ENCODE measurements at places on chromosomes 11 and 22.

- no peak for DNase-seq
Observed at GRCh38 chr11:66904055-66904454, 47.2 kb downstream of the LRFN4 start.

DNA sequence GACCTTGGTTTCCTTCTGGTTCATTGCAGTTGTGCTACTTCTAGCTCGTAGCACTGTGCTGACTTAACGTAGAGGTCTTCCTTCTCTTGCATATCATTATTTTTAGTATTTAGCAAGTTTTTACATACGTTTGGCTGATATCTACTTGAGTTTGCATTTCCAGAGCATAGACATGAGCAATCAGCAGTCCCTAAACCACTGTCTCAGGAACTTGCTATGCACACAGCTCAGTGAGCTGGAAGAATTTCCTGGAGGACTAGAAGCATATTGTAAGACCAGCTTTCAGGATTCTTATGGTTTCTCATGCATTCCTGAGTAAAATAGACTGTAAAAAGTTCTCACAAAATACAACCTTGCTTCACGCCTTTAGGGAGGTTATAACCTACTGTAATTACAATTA, 226.7 kb upstream of the PDGFD start:
- DNase-seq: no peak

- DNase-seq: no peak
Observed at GRCh38 chr22:42022162-42022847, 23.7 kb downstream of the WBP2NL start.

DNA sequence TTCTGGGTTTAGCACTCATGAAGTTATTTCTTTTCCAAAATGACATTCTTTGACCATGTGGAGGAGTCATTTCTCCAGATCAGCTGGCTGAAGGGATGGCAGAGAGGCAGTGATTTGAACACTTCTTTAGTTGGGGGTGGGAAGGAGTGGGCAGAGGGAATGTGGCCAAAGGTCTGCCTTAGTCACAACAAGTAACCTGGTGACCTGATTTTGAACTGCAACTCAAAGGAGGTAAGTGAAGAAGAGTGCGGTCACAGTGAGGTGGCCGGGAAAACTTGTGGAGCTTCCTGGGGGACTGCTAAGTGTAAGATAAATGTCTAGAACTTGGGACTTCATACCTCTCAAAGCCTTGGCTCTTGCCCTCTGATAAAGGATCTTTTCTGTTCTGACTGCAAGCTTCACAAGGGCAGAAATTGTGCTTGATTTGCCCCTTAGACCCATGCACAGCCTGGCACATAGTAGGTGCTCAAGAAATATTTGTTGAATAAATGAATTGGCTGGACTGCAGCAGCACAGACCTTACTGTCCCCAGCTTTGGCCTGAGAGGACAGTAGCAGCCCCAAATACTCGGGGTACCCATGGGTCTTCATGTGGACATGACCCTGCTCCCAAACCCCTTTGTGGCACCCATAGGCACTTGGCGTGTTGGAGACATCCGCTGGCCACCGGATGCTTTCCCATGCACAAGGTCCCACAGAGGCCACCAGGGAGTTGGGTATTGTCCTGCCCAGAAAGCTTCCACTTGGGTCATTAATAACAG, 99.0 kb upstream of the ALX4 start:
- DNase-seq: peak; percentile 46

DNA sequence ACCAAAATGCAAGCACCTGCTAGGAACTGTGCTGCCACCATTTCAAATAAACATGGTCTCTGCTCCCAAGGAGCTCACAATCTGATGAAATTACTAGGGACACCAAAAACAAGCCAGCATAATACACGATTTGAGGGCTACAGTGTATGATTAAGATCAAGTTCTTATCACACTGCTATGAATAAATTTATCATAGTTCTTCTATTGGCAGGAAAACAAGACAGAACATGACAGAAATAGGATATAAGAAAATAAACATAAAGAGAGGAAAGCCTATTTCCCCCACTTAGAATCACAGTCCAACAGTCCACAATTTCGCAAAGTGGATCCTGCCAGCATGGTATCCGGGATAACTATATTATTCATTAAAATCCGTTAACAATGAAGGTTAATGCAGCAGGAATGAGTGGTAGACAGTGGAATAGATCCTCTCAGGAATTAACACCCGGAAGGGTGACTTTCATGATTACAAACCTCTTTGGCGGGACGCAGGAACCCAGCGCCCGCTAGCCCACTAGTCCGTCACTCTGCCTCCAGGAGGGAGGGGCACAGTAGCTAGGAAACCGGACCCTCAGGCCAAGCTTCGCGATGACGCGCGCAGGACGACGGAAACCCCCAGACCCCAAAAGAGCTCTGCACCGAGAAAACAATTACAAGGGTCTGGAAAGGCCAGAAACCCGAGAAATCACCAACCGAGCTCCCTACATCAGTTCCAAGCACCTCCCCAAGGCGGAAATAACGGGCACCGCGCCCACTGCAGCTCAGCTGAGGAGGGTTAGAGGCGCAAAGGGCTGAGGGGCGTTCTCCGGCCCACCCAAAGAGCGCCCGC, 607 bp downstream of the CCDC82 start:
- DNase-seq: peak; percentile 83

DNA sequence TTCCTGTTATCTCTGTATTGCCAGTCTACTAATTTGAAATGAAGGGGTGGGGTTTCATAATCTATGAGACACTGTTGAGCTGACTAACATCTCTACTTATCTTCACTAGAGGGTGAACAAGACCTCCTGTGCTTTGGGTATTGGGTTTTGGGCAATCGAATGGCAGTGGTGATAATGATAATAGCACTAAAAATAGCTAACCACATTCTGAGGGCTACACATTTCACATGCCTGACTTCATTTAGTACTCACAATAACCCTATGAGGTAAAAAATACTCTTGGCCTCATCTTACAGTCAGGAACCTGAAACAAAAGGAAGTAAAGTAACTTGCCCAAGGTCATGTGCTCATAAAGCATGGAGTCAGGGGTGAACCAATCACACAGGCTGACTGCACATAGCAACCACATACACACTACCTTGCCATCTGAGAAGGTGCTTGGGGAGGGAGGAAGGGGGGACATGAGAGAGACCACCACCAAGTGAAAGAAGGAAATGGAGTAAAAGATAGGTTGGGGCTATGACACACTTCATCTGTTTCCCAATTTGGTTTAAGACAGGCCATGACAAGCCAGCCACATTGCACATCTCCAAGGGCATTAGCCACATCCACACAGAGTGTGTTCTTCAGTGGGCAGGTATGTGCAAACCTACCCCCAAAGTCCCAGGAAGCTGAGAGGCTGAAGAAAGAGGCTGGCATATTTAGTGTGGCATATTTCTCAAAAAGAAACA, 387.6 kb upstream of the DDI1 start:
- no peak for DNase-seq

DNA sequence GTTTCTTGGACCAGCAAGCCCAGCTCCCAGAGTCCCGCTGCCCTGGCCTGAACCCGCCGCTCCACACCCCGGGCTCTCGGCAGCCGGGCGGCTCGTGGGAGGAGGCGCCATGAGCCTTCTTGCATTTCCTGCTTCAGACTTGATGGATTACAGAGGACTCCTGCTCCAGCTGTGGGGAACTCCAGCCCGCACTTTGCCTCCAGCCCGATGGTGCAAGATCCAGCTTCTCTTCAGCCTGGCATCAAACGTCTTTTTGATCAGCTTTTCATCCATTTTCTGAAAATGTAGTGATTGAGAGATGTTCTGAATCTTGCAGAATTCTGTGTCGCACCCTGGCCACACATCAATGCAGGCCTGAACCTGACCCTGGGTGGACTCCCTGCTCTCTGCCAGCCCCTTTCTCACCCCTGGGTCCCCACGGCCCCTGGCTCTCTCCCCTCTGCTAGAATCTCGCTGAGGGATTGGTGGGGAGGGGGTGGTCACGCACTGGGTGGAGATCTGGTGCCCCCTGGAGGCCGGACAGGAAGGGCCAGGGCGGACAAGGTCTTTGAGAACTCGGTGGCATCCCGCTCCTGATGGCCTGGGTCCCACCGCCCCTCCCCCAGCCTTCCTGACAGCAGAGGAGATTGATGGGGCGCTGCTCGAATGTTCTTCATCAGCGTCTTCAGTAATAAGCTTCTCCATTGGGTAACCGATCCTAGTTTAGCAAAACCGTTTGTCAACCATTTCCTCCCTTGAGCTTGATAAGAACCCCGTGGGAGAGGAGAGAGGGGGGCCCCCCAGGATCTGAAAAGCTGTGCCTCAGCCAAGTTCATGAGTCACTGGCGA, 12.1 kb upstream of the NFAM1 start:
- DNase-seq: peak; percentile 84

GRCh38 chr11:116226731-116227130, 546.1 kb downstream of the BUD13 start:
- no peak for DNase-seq

DNA sequence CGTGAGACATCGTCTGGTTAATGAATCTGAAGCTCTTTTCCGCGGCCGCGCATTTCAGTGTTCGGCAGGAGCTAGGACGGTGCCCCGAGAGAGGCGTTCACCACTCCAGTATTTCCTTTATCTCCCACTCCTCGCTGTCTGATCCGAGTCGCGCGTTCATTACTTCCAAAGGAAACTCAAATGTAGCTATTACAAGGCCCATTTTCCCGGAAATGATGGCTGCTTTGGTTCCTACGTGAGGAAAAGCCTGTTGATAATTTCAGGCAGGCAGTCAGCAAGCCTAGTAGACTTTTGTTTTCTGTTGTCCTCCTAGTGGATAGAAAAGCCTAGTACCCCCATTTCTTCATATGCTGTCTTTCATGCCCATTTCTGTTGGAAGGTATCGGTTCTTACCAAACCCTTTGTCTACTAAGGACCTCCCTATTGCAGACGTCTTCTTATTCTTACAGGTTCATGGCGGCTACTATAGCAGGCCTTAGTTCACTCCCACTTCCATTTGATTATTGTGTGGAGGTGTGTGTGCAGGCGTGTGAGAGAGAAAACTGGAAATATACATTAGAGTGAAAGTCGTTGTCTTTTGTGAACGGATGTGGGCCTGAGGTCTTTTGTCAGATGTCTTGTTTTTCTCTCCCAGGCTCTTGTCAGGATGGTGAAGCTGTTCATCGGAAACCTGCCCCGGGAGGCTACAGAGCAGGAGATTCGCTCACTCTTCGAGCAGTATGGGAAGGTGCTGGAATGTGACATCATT, 737 bp downstream of the RBM4 start:
- DNase-seq: no peak

GRCh38 chr22:47539374-47539773, 776.9 kb downstream of the TBC1D22A start:
- no peak for DNase-seq

DNA sequence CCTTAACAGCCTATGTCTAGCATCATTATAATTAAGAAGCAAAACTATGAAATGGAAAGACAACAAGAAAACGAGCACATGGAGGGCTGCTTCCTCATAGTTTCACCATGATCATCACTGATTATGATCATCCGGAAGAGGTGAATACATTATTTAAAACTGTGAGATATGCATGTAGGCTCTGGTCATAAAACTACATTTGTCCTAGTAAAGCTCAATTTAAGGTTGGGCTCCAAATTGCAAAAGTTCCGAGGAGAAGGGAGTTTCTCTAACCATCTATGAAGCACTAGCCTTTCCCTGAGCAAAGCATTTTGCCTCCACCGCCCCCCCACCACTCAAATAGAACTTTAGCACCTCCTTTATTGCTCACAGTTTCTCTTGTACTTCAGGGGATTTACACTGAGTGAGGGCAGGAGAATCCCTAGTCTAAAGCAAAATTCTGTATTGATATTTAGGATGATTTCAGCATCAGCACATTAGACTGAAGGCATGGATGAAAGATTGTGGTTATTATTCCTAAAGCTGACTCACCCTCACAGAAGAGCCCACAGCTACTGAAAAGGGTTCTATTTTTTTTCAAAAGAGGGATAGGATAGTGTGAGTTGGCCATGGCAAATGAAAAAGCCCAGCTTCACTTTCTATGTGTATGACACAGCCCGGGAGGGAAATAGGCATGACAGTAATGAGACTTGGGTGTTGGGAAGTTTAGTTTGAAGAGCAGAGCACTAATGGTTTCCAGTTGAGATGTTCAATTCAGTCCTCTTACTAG, 203.4 kb downstream of the CADM1 start:
- no peak for DNase-seq

- DNase-seq: no peak
Observed at GRCh38 chr11:765025-765801, 12.1 kb downstream of the GATD1 start.

- no peak for DNase-seq
Observed at GRCh38 chr22:19579880-19580279, 55.7 kb upstream of the CLDN5 start.

GRCh38 chr11:66225066-66225465, 43.4 kb upstream of the RAB1B start:
- DNase-seq: no peak

DNA sequence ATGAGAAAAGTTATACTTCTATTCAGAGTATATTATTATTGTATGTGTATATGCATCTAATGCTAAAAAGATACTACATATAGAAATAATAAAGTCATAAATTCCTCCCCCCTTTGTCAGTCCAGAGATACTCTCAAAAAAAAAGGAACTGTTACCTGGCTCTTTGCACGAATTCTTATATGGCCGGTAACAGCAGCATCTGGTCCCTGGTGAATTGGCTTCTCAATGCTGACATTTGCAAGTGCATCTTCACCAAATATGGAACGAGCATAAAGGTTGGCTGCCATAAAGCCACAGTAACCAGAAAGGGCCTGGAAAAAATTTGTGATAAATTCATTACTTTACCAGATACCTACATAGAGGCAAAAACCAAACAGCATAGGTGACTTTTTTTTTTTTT, 41.2 kb downstream of the COPB1 start:
- DNase-seq: no peak

DNA sequence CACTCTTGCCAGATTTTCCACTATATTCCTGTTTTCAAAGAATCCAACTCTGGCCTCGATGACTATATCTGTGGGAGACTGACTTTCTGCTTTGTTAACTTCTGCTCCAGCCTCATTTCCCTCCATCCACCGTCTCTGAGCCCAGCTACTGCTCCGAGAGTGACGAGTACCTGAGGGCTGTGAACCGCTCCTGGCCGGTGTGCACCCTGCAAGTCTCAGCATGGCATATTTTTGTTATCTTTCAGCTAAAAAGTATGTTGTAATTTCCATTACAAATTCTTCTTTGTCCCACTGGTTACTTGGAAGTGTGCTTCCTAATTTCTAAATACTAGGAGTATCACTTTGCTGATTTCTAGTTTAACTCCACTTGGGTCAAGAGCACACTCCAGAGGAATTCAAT, 36.5 kb upstream of the MOB2 start:
- DNase-seq: no peak

GRCh38 chr11:16098526-16099205, 257.7 kb downstream of the SOX6 start:
- DNase-seq: no peak

GRCh38 chr11:75066061-75066460, 30.6 kb downstream of the OR2AT4 start:
- no peak for DNase-seq

DNA sequence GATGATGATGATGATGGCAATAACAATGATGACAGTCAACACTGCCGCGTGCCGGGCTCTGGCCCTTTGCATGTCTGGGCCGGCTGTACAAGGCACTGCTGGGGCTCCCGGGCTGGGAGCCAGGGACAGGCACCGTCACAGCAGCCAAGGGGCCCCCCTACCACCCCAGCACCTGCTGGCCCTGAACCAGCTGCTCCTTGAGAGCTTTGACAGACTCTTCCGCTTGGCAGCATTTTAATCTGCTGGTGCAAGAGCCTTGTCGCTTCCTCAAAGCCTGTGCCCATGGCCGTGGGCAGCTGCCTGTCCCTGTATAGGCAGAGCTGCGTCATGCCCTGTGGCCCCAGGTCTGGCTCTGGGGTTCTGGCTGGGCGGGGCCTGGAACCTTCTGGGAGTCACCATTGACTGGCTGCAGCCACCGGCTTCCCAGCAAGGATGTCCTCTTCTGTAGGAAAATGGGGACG, 12.9 kb upstream of the MUC6 start:
- no peak for DNase-seq

Measured in left forelimb (tissue), 1 donor.